ENCODE measurements at places on chromosomes 4 and X. TPM values are rescaled to one million over a fixed set of nuclear protein-coding genes. Genes with fewer than 3 reads are reported as not detected.

EREG gene
- total RNA-seq = not detected

DNA sequence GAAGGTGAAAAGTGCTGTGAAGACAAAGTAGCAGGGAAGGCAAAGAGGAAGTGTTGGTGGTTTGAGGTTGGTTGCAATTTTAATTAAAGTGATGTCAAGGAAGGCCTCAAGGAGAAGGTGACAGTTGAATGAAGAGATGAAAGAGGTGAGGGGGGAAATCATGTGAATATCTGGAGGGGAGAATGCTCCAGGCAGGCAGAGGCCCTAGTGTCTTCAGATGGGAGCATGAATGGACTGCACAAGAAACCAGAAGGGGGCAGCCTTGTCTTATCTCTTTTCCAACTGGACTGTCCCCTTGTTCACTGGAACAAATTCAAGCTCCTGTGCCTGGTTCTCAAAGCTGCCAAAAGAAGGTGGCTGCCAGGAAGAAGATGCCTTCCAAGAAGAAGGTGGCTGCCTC is 68.4 kb downstream of the MAOB start:
- H3K36me3 ChIP-seq = peaks cover 2% of the 10 kb centered on the region
- no peak overlapping the region for H3K4me3 ChIP-seq
- H3K27me3 ChIP-seq = no peaks in the 10 kb centered on the region
- H3K27ac ChIP-seq = no peak overlapping the region
- H3K4me1 ChIP-seq = no peaks in the 10 kb centered on the region

DNA sequence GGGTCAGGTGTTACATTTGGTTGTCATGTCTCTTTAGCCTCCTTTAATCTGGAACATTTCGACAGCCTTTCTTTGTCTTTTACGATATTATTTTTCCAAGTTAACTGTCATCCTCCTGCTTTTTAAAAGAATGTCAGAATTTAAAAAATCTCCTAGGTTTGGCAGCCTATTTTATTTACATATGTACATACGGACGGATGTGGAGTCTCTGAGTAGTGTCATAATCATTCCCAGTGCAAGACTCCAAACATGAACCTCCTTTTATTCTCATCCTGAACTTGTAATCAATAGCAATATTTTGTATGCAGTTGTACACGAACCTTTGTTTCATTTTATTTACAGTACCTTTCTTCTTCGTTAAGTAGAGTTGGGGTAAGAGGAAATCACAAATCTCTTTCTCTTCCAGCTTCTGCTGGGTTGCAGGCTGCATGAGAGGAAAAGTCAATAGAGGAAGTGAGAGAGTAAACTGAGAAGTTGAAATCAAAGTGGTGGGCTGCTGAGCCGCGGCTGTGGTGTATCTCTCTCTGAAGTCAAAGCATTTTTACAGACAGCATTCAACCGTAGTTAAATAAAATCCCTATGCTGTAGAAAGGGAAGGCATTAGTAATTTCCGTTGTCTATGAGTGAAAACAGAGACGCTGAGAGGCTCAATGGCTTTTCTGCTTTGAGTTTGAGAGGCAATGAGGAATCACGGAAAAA is 53.9 kb upstream of the RPS6KA3 start:
- H3K4me1 ChIP-seq = no peaks in the 10 kb centered on the region
- H3K36me3 ChIP-seq = no peaks in the 10 kb centered on the region
- no peaks in the 10 kb centered on the region for H3K27me3 ChIP-seq
- H3K27ac ChIP-seq = no peak overlapping the region

GRCh38 chr4:159002950-159003349 is 99.9 kb upstream of the RAPGEF2 start:
- no peak overlapping the region for H3K27ac ChIP-seq
- H3K27me3 ChIP-seq = no peaks in the 10 kb centered on the region
- peaks cover 4% of the 10 kb centered on the region for H3K4me1 ChIP-seq
- H3K4me3 ChIP-seq = no peak overlapping the region

- H3K36me3 ChIP-seq = no peaks in the 10 kb centered on the region
- H3K27me3 ChIP-seq = no peaks in the 10 kb centered on the region
- no peak for DNase-seq
- H3K4me1 ChIP-seq = no peaks in the 10 kb centered on the region
- no peak overlapping the region for H3K4me3 ChIP-seq
Measured at GRCh38 chr4:122865425-122865824, 38.8 kb downstream of the FGF2 start.
